ENCODE measurements at places on chromosomes 11 and 22. TPM values are rescaled to one million over a fixed set of nuclear protein-coding genes. Genes with fewer than 3 reads are reported as not detected.

DNA sequence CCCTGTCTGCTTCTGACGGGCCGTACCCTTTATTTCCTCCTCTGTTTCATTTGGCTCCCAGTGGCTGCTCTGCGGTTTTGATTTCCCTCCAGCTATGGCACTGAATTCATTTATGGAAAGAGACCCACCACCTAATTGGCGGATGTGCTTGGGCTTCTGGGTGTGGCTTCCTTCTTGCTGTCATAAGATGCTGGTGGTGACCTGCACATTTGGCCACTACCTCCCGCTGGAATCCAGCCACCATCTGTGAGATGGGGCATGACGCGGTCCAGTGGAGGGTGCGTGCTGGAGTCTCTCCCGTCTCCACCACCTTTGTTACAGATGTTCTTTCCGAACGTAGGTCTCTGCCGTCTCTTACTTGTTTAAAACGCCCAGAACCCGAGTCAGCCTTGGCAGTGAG is 47.7 kb upstream of the FADD start:
- DNase-seq, result peak; percentile 15
- no peak overlapping the region for H3K4me3 ChIP-seq
- H3K36me3 ChIP-seq, result no peaks in the 10 kb centered on the region
- H3K27ac ChIP-seq, result no peak overlapping the region
- no peaks in the 10 kb centered on the region for H3K27me3 ChIP-seq

DNA sequence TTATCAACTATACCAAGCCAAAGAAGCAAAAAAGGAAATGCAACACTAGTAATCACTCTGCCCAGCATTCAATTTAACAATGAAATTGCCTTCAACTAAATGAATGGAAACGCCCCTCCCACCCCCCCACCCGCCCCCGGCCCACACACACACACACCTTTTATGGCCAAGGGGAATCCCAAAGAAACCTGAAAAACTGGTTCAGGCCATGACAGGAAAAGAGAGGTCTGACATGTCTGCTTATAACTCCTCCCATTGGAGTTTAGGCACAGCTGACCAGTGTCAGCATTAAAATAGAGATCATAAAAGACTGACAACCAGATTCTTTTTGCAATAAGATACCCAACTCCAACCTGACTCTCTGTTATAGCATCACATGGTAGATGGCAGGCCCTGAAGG is 42.6 kb downstream of the ACER3 start:
- H3K4me1 ChIP-seq, result no peaks in the 10 kb centered on the region
- H3K4me3 ChIP-seq, result no peak overlapping the region
- no peaks in the 10 kb centered on the region for H3K27me3 ChIP-seq
- no peak overlapping the region for H3K27ac ChIP-seq

- no peaks in the 10 kb centered on the region for H3K36me3 ChIP-seq
- peak; percentile 82 for DNase-seq
- no peaks in the 10 kb centered on the region for H3K27me3 ChIP-seq
Measured at GRCh38 chr11:64334764-64335735, 5.0 kb upstream of the CCDC88B start.

- H3K27me3 ChIP-seq, result no peaks in the 10 kb centered on the region
- H3K4me1 ChIP-seq, result peaks cover 29% of the 10 kb centered on the region
- DNase-seq, result no peak
- peaks cover 37% of the 10 kb centered on the region for H3K36me3 ChIP-seq
- no peak overlapping the region for H3K4me3 ChIP-seq
Measured at GRCh38 chr22:38304526-38304925, 12.7 kb downstream of the CSNK1E start.

DNA sequence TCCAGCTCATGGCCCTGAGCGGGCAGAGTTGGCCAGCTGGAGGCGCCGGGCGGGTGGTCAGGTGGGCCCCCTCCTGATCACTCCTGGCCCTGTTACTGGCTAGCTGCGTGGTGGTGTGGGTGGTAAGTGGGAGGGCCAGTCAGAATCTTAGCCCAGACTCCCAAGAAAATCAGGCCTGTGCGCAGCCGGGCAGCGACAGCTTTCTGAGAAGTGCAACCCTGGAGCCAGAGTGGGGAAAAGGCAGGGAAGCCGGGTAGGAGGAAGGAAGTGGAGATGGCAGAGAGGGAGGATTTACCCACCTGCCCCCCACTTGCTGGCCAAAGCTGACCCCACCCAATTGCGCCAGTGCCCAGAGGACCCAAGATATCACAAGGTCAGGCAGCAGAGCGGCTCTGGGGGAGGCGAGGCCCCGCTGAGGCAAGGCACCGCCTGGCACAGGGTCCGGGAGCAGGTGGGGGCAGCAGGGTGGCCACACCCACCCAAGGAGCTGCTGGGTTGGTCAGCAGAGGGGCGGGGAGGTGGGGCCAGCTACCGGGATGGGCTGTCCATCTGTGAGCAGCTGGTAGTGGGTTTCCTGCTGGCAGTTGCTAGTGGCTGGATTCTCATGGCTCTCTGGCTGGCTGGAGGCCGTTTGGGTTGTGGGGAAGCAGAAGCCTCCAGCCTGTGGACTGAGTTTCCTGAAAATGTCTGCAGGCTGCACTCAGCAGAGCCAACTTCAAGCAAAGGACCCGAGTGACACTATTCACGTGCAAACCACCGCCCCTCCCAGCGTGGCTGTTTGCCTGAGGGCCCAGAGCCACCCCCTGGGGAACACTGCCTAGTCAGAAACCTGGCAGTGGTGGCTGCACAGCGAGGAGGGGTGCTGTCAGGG is 196.4 kb downstream of the IGLL1 start:
- no peaks in the 10 kb centered on the region for H3K36me3 ChIP-seq
- DNase-seq, result no peak
- no peak overlapping the region for H3K4me3 ChIP-seq
- no peak overlapping the region for H3K27ac ChIP-seq
- H3K27me3 ChIP-seq, result no peaks in the 10 kb centered on the region

Gene GAS2L1
- 8.9 TPM for total RNA-seq
